Right atrium auricular region (tissue), 2 donors: ENCODE measurements at places on chromosomes 7 and 10.

DNA sequence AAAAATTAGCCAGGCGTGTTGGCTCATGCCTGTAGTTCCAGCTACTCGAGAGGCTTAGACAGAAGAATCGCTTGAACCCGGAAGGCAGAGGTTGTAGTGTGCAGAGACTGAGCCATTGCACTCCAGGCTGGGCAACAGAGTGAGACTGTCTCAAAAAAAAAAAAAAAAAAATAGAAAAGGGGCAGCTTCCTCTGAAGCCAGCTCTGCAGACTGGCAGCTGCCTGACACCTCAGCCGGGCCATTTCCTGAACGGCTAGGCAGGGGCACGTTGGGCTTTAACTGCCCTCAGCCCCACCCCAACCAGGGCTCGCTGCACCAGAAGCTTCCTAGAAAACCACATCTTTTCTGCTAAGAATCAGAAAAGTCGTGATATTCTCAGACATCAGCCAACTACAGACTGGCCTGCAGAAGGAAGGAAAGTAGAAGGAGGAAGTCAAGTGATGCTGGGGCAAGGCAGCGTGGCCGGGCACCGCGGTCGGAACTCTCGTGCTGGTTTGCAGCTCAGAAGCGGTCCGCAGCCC is 38.0 kb downstream of the PRKAG2 start:
- no peak for DNase-seq
- no peak overlapping the region for H3K27ac ChIP-seq
- H3K27me3 ChIP-seq = no peaks in the 10 kb centered on the region
- H3K4me1 ChIP-seq = no peaks in the 10 kb centered on the region

DNA sequence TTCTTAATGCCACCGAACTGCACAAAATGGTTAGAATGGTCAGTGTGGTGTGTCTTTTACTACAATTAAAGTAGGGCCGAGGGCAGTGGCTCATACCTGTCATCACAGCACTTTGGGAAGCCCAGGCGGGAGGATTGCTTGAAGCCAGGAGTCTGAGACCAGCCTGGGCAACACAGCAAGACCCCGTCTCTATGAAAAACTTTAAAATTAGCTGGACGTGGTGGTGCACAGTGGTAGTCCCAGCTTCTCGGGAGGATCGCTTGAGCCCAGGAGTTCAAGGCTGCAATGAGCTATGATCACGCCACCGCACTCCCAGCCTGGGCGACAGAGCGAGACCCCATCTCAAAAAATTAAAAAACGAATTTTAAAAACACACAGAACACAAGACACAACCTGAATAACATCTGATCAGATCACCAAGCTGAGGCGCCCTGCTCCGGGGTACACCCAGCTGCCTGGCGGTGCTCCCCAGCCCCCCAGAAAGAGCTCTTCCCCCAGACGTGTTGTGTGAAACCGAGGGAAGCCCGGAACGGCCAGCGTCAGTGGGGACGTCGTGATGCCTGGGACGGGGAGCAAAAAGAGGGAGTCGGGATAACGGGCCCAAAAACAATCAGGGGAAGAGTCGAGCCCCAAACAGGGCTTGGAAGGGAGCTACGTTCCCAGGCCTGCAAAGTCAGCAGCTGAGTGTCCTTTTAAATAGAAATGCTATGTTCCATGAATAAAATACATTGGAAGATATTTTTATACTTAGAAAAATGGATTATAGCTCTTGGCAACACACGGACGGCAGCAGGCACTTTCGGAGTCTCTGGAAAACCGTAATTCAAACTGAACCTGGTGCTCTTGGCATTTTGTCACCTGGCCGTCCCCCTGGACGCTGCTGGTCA is 80.7 kb upstream of the PDGFA start:
- no peak overlapping the region for H3K27ac ChIP-seq
- no peak overlapping the region for H3K4me3 ChIP-seq
- H3K27me3 ChIP-seq = no peaks in the 10 kb centered on the region
- DNase-seq = no peak

DNA sequence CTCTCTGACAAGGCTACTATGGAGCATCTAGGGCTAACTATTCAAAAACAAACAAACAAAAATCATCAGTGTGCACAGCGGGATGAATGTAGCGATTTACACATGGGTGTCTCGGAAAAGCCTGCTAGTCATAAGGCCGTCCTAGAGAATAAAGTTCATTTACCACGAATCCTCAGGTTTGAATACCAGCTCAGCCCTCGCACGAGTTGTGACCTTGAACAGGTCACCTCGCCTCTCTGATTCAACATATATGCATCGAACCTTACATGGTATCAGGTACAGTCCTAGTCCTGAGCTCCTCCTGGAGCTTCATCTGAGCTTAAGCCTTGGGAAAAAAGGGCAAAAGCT is 572 bp downstream of the ATP5MF start:
- H3K36me3 ChIP-seq = peaks cover 10% of the 10 kb centered on the region
- H3K4me1 ChIP-seq = peaks cover 48% of the 10 kb centered on the region
- H3K4me3 ChIP-seq = peak overlapping the region; percentile 69
- peak overlapping the region; percentile 92 for H3K27ac ChIP-seq
- no peak for DNase-seq
- H3K27me3 ChIP-seq = no peaks in the 10 kb centered on the region

- no peaks in the 10 kb centered on the region for H3K4me1 ChIP-seq
- no peak overlapping the region for H3K27ac ChIP-seq
- H3K27me3 ChIP-seq = no peaks in the 10 kb centered on the region
- no peak overlapping the region for H3K4me3 ChIP-seq
- DNase-seq = no peak
Observed at GRCh38 chr10:119480667-119481066, 61.9 kb downstream of the RGS10 start.

GRCh38 chr10:59748834-59749233 is 4.4 kb downstream of the MRLN start:
- H3K36me3 ChIP-seq = no peaks in the 10 kb centered on the region
- H3K27ac ChIP-seq = no peak overlapping the region
- no peaks in the 10 kb centered on the region for H3K4me1 ChIP-seq

GRCh38 chr7:77960336-77960735 is 161.8 kb downstream of the PHTF2 start:
- no peak overlapping the region for H3K4me3 ChIP-seq
- H3K27ac ChIP-seq = no peak overlapping the region
- no peaks in the 10 kb centered on the region for H3K4me1 ChIP-seq
- no peaks in the 10 kb centered on the region for H3K27me3 ChIP-seq
- DNase-seq = no peak

DNA sequence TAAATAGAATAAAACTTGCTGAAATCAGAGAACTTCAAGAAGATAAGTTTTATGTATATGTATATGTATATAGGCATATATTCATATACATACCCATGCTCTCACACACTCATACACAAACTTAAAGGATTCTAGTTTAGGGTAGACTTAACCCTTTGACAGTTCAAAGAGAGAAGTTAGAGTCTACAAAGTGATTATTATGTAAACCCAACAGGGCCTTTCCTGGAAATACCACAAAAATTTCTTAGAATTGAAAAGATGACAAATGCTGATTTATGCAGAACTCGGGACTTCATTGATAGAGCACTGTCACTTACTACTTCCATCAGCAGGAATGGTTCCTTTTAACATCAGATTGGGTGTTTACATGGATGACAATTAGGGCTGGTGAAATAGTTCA is 763.5 kb downstream of the AUTS2 start:
- H3K27ac ChIP-seq = no peak overlapping the region
- DNase-seq = no peak
- H3K36me3 ChIP-seq = no peaks in the 10 kb centered on the region
- H3K4me1 ChIP-seq = no peaks in the 10 kb centered on the region

DNA sequence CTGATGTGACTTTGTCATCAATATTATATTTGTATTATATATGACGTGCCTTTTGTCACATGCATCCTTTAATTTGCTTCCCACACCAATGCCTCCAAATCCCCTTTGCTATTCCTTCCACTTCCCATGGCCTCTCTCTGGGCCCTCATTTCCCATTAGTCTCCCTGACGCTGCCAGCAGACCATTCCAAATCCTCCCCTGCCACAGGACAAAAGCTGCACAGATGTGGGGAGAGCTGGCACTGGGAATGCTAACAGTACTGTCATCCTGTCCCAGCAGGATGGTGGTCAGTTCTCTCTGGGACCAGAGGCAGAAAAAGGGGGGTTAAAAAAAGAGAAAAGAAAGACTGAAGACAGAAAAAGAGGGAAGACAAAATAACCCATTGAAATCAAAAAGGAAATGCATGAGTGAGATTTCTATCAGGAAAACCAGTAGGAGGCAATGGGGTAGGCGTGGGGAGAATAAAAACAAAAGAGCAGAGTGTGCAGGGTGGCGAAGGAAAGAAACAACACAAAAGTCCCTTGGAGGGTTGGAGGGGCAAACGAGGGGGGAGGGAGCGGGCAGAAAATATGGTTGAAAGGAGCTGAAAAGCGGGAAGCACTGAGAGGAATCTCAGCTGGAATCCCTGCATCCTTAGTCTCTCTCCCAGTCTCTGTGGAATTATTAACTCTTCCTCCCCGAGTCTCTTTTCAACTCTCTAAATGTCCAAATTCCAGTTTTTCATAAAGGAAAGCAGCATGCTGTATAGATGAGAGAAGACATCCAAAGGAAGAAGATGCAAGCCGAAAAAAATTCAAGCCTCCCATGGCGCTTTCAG is 59.2 kb upstream of the PTN start:
- no peak for DNase-seq
- no peaks in the 10 kb centered on the region for H3K27me3 ChIP-seq
- no peaks in the 10 kb centered on the region for H3K4me1 ChIP-seq
- H3K4me3 ChIP-seq = no peak overlapping the region
- H3K36me3 ChIP-seq = no peaks in the 10 kb centered on the region

DNA sequence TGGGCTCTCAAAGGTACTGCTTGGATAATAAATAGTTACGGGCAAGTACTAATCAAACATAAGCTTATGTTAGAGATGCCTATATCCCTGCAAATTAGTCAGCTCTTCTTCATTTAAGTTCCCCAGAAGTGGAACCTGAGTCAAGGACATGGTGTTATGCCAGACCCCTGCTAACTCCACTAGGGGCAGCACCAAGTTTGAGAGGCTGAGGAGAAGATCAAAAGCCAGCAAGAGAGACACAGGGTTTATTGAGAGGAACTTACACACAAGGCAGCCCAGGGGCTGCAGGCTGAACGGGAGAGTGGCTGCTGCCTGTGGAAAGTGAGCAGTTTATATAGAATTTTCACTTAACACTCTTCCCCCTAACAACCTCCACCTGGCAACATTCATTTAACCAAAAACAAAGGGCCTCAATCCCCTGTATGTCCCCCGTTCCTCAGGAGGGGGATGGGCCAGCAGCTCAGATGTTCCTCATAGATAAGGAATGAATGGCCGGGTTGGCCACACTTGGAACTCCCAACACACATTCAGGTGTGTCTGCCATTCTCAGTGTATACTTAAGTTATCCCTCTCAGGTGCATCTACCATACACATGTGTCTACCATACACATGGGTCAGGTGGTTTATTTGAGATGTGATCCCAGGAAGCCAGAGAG is 62.6 kb upstream of the GHITM start:
- H3K36me3 ChIP-seq = no peaks in the 10 kb centered on the region
- no peak for DNase-seq
- no peak overlapping the region for H3K4me3 ChIP-seq
- H3K27me3 ChIP-seq = no peaks in the 10 kb centered on the region
- H3K4me1 ChIP-seq = no peaks in the 10 kb centered on the region

DNA sequence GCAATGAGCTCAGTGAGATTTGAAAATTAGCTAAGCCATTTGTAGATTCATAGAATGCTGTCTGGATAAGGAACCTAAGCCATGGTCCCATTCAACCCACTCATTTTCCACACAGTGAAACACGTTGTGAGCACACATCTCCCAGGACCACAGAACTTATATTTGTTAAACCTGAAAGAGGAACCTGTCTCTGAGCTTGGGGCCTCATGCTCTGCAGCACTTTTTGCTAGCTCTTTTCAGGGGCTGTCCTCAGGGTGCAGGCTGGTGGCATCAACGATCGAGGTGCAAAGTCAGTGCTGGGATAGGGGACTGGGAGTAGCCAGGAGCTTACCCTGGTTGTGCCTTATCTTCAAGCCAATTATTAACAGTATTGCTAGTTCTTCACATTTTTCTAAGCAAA is 11.9 kb downstream of the HECW1 start:
- H3K27me3 ChIP-seq = no peaks in the 10 kb centered on the region
- no peak overlapping the region for H3K27ac ChIP-seq
- H3K4me1 ChIP-seq = no peaks in the 10 kb centered on the region
- no peak for DNase-seq
- H3K36me3 ChIP-seq = no peaks in the 10 kb centered on the region
- H3K4me3 ChIP-seq = no peak overlapping the region

- H3K27me3 ChIP-seq = no peaks in the 10 kb centered on the region
- no peak overlapping the region for H3K4me3 ChIP-seq
Observed at GRCh38 chr7:44223362-44224079, 22.7 kb downstream of the YKT6 start.

GRCh38 chr10:130206216-130206737 is 70.1 kb downstream of the GLRX3 start:
- no peak overlapping the region for H3K4me3 ChIP-seq
- no peaks in the 10 kb centered on the region for H3K36me3 ChIP-seq
- DNase-seq = no peak

- no peaks in the 10 kb centered on the region for H3K27me3 ChIP-seq
- H3K4me1 ChIP-seq = no peaks in the 10 kb centered on the region
- H3K27ac ChIP-seq = no peak overlapping the region
Observed at GRCh38 chr10:90407131-90407530, 450.7 kb downstream of the HTR7 start.

DNA sequence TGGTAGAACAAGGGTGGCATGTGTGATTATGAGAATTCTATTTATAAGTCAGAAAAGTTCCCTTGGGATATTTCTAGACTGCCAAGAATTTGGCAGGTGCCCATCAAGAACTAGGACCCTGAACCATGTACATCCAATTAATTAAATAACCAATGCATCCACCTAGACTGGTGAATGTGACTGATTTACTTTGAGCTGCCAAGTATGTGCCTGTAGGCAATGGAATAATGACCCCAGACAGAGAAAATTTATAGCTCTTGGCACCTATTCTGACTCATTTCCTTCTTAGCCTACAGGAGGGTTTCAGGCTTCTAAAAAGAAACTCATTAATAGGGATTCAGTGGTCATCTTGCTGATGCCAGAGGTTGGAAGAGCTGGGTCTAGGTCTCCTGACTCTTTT is 54.9 kb downstream of the KCNH2 start:
- no peaks in the 10 kb centered on the region for H3K36me3 ChIP-seq
- no peak for DNase-seq
- no peaks in the 10 kb centered on the region for H3K27me3 ChIP-seq
- H3K4me1 ChIP-seq = no peaks in the 10 kb centered on the region
- H3K27ac ChIP-seq = no peak overlapping the region

DNA sequence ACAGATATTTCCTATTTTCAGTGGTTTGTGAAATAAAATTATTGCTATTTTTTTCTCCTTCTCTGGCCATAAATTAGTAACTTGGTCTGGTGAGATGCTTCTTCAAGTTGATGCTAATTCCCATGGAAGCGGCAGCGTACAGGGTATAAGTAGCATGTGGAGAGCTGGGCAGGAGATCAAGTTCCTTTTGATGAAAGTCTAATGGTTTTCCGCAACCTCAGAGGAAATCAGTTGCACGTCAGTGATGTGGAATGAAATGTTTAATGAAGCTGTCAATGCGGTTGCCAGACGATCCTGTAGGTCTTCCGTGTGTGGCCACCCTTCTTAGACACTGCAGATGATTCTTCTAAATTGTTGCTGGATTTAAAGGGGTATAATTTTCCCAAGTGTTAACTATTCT is 236.4 kb upstream of the GRM3 start:
- H3K27ac ChIP-seq = no peak overlapping the region
- H3K4me3 ChIP-seq = no peak overlapping the region
- no peaks in the 10 kb centered on the region for H3K4me1 ChIP-seq
- H3K36me3 ChIP-seq = no peaks in the 10 kb centered on the region

- no peak overlapping the region for H3K4me3 ChIP-seq
- H3K27ac ChIP-seq = no peak overlapping the region
- no peak for DNase-seq
Observed at GRCh38 chr7:151272877-151273276, 24.4 kb upstream of the SMARCD3 start.

GRCh38 chr10:28987555-28988320 is 301.1 kb upstream of the LYZL1 start:
- H3K4me1 ChIP-seq = peaks cover 34% of the 10 kb centered on the region
- no peaks in the 10 kb centered on the region for H3K27me3 ChIP-seq
- no peak overlapping the region for H3K27ac ChIP-seq
- no peaks in the 10 kb centered on the region for H3K36me3 ChIP-seq
- H3K4me3 ChIP-seq = no peak overlapping the region
